Dermis microvascular lymphatic vessel endothelial cell (primary cell): ENCODE measurements at places on chromosomes 2 and 18. TPM values are rescaled to one million over a fixed set of nuclear protein-coding genes. Genes with fewer than 3 reads are reported as not detected.

DNA sequence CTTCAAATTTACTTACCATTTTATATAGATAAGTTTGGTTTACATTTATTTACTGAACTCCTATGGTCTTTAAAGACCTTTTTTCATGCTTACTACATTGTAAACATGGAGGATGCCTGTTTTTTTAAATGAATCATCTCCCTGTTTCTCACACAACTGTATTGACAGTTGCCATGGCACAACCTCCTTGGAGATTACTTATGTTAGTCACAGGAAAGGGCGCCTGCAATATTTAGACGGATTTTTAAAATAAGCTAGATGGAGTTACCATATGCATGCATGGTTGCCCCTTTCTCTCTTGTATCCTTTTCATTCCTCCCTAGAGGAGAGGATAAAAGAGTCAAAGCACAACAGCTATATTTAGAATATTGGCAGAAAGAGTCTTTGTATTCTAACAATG lies 34.8 kb upstream of the CCDC102B start:
- DNase-seq = no peak

DNA sequence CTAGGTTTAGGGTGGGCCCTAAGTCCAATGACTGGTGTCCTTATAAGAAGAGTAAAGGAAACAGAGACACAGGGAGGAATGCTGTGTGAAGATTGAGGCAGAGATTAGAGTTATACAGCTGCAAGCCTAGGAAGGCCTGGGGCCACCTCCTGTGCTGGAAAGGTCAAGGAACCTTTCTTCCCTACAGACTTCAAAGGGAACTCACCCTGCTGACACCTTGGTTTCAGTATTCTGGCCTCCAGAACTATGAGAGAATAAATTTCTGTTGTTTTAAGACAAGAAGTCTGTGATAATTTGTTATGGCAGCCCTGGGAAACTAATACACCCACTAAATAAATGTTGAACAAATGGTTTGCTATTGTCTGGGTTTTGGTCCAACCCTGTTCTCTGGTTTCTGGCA lies 102.3 kb upstream of the NEUROD1 start:
- DNase-seq = no peak

GRCh38 chr2:170394641-170395387 lies 216.9 kb downstream of the MYO3B start:
- DNase-seq = no peak

DNA sequence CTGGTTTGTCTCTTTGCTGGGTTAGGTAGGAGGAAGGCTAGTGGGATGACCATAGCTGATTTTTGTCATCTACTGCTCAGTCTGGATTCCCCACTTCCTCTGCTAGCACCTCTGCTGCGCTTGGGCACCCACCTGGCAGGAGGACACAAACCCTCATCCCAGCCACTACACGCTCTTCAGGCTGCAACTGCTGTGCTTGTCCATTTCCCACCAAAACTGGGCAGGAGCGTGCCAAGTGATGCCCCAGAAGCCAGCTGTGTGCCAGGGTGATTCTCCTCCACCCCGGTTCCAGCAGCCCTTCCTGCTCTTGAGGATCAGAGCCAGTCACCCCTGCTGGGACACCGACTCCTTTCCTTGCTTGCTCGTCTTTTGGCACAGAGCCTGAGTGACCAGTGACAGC lies 15.7 kb upstream of the PER2 start:
- DNase-seq = no peak

- peak; percentile 31 for DNase-seq
These were observed 26.0 kb downstream of the EIF2AK3 start for GRCh38 chr2:88601286-88601685.

DNA sequence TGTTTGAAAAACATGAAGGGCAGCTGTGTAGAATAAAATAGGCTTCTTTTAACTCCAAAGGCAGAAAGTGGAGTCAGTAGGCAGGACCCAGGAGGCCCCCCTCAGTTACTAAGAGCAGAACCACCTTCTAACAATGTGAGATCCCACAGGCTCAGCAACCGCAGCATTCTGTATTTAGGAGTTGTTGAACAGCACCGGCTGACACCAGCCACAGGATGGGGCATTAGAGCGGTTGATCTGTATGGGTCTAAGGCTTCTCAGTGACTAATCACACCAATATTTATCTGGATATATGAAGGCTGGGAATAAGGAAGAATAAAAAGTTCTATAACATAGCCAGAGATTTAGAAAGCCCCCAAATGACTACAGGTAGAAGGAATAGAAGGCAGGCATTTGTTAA lies 51.7 kb downstream of the MYO5B start:
- DNase-seq = no peak

DNA sequence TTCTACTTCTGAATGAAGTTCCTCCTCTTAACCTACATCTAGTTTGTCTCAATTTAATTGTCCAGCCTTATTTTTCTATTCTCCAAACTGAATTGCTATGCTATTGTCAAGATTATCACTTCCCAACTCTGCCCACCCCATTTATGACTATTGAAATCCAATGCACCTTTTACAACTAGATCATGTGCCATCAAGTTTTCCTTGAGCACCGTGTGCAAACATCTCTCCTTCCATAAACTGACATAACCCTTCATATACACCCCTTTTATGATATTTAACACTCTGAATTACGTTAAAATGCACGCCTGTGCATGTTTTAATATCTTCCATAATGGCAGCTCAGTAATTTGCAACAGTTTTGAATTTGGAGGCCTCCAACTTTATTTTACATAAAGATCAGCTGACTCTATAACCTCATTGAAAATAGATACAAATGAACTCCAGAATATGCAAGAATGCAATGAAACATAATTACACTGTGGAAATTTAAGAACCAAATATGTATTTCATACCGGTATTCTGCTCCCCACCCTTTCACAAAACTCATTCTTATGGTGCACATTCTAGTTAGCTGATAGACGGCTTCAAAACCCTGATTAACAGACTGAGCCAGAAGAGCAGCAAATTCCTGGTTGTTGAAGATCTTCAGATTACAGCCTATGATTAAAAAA lies 85.5 kb downstream of the SMAD2 start:
- DNase-seq = no peak

The GPR75 gene
- total RNA-seq = 0.77 and 1.3 TPM in 2 replicates
